ENCODE measurements at places on chromosomes 1 and 21.

DNA sequence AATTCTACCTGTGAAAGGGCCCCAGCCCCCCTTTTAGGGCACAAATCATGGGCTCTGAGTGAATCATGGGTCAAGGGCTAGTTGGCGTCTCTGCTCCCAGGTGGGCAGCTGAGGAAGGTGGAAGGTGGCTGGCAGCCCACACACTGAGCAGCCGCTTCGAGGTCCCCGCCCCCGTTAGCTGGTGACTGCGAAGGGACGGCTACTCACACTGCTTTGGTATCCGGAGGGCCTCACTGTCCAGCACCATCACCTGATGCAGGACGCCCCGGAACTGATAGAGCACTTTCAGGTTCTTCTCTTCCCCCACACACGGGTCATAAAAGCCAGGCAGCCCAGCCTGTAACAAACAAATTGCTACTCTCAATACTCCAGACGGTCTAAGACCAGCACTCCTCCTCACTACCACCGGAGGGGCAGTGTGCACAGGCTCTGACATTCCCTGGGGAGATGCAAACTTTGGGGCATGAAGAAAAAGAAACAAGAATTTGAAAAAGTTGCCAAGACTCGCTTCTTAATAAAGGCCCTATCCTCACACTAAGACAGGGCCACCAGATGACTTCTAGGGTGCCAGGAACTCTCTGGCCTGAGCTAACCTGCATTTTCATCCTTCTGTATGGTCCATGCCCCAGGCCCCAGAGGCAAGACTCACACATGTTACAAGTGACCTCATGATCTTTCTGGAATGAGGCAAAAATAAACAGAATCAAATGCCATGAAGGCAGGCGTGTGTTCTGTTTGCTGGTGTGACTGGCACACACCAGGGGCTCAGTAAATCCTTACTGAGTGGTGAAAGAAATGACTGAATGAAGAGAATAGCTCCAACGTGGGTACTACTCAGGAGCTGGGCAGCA is 11.5 kb downstream of the THAP3 start:
- no peak for DNase-seq

- DNase-seq = no peak
Measured at GRCh38 chr21:27104846-27105431, 138.1 kb upstream of the ADAMTS5 start.

- DNase-seq = no peak
Measured at GRCh38 chr1:209926045-209926444, 12.0 kb upstream of the SYT14 start.

DNA sequence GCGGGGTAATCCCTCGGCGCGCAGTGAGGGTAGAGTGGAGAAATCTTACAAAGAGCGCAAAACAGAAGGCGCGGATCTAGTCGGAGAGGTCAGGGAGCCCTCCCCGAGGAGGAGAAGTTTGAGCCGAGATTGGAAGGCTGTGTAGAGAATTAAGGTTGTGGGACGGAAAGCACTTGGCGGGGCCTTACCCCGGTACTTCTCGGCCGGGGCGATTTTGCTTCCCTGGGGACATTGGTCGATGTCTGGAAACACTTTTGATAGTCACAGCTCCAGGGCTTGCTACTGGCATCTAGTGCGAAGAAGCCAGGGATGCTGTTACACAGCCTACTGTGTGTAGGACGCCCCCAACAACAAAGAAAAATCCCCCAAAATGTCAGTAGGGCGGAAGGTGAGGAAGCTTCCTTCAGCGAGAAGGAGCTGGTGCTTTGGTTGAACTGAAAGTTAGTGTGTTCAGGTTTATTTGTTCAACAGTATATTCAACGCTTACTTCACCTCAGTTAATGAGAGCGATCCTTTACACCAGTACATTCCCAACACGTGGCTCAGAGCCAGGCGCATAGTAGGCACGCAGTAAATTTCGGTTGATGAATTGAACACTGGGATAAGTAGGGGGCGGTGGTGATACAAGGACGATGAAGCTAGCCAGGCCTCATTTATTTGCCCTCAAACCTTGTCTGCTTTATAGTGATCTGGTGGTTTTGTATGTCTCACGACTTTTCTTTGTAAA is 807 bp downstream of the CEP85 start:
- no peak for DNase-seq

- DNase-seq = no peak
Measured at GRCh38 chr1:194277927-194278326, 1091.5 kb upstream of the B3GALT2 start.

DNA sequence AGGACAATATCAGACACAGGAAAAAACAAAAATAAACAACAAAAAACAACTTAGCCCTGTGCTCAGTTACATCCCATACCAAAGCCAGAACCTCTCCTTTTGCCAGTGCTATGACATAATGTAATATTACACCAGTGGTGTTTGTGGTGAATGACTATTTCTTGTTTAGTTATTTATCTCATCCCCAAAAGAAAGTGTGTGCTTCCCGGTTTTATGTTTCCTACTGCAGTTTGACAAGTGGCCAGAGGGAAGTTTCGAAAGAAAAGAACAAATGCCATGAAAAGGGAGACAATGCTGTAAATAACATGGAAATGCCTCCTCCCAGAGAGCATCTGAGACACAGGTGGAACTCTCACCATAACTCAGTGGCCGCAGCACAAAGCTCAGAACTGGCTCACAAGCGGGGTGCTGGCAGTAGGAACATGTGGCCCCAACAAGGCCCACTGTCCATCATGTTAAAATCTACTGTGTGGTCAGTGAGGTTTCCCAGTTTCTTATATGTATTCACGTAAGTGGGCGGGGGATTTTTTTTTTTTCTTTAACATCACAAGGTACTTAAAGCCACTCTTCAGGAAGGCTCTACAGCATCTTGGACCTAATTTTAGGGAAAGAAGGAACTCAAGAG is 158.2 kb downstream of the BARHL2 start:
- no peak for DNase-seq

DNA sequence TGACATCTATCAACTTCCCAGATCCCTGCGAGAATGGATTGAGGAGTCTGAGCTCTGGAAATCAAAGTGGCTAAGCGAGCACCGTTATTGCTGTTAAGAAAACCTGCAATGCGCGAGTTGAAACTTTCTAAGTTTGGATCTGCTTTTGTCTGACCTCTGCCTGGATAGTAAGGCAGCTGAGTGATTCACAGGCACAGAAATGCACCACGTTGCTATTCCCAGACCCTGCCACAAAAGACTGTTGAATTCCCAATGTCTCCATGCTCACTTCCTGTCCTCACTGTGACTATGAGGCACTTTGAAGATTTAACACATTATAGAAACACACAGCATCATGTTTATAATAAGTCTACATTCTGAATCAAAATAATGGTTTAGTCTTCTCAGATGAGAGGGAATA is 27.1 kb upstream of the CNIH3 start:
- DNase-seq = no peak

DNA sequence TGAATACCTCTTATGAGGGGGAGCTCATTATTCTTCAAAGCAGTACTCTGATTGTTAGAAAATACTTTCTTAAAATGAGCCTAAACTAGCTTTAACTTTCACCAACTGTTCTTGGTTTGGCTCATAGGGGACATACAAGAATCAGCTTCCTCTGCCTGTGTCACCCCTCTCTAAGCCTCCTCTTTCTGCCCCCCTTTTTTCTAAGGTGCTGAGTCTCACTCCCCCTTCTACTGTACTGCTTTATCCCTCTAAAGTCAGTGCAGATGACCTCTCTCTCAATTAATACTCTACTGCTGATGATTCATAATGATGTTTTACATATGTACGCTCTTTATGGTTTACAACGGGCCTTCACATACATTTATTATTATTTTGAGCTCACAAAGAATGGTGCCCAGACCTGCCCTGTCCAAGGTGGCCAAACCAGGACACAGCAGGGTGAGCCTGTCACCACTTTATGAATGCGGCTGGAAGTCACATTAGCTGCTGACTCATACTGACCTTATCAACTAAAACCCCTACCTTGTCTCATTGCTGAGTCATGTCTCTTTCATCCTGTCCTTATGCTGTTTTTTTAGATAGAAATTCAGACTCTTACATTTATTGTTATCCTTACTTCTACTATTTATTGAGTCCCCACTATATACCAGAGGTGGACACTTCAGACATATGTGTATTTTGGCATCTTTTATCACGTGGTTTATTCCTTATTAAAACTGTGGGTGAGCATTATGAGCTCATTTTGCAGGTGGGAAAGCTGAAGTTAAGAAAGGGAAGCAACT is 126.9 kb downstream of the RNF220 start:
- DNase-seq = no peak

DNA sequence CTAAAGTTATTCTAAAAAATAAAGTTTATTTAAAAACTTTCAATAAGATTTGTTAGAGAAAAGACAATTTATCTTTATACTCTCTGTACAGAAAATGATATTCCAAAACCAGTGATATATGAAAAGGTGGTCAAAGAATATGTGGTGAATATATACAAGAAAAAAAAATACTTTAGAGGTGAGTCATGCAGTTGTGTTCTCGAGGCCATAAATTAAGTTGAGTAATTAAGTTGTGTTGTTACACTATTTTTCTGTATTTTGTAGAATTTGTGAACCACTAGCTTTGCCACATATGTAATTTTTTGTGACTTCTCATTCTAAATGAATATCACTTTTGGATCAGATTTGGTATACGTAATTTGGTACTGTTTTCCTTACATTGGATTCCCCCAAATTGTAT is 23.6 kb upstream of the DUSP10 start:
- no peak for DNase-seq

DNA sequence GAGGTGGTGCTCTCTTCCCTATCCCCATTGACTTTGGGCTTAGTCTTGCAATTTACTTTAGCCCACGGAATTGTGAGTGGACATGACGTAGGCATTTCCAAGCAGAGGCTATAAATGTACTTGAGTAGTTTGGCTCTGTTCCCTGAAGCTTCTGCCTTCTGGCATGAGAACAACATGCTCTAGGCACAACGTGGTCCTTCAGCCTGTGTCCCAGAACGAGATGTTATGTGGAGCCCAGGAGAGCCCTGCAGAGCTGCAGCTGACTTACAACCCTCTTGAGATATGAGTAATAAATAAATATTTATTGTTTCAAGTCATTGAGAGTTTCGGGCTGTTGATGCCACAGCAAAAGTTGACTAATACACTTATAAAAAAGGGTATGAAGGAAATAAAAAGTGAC is 105.2 kb upstream of the HMGB4 start:
- no peak for DNase-seq

- DNase-seq = no peak
Measured at GRCh38 chr1:25608488-25609178, 8.0 kb upstream of the MAN1C1 start.

DNA sequence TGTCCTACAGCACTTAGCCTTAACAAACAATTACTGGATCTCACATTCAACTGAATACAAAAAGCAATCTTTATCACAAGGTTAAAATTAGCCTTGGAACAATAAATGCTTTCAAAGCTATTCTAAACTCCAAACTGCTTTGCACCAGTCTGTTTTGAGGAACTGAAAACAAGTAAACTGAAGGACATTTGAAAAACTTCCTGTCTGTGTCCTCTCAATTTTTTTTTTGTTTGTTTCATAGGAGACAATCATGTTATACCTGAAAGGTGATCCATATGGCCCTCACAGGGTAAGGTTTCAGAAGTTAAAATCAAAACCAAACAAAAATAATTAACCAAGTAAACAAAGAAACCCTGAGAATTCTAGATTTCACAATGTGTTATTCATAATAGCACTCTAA is 459.1 kb downstream of the DPYD start:
- no peak for DNase-seq

- no peak for DNase-seq
Measured at GRCh38 chr1:198845271-198845670, 206.4 kb downstream of the PTPRC start.

GRCh38 chr1:20178634-20179370 is 7.1 kb upstream of the UBXN10 start:
- DNase-seq = no peak

GRCh38 chr1:46991083-46991923 is 32.2 kb upstream of the CYP4X1 start:
- no peak for DNase-seq

DNA sequence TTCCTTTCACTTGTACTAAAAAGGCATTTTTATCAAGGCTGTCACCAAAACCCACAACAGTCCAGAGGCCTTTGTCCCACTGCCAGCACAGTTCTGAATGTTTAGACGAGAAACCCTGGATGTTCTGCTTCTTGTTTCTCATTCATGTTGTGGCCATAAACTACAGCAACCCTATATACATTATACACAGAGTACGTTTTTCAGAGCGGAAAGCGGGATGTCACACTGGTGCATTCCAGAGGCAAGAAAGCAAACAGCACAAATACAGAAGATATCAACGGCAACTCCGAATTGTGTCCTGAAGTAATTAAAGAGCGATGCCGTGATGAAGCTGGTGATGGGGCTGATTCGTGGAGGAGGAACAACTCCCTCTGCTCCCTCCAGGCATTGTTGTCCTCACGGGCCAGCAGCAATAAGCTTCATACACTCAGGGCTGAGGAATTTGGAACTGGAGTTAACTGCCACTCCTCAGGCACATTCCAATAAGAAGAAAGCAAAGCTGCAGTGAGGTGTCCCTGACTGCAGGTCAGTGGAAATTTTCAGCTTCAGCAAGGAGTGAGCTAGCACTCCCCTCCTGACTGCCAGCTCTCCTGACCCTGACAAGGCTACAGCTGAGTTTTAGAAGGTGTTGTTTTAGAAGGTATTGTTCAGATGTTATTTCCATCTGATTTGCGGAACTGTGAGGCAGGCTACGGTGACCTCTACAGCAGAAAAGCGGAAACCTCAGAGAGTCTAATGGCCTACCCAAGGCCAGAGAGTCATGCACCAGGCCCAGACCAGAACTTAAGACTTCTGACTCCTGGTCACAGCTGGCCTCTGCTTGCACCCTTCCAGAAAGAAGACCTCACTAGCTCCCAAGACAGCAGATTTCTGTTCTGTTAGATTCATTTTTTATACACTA is 149.0 kb downstream of the TGFBR3 start:
- no peak for DNase-seq

GRCh38 chr21:36257657-36258056 is 62.3 kb upstream of the MORC3 start:
- no peak for DNase-seq

GRCh38 chr1:27940870-27941560 is 6.2 kb downstream of the SMPDL3B start:
- no peak for DNase-seq

DNA sequence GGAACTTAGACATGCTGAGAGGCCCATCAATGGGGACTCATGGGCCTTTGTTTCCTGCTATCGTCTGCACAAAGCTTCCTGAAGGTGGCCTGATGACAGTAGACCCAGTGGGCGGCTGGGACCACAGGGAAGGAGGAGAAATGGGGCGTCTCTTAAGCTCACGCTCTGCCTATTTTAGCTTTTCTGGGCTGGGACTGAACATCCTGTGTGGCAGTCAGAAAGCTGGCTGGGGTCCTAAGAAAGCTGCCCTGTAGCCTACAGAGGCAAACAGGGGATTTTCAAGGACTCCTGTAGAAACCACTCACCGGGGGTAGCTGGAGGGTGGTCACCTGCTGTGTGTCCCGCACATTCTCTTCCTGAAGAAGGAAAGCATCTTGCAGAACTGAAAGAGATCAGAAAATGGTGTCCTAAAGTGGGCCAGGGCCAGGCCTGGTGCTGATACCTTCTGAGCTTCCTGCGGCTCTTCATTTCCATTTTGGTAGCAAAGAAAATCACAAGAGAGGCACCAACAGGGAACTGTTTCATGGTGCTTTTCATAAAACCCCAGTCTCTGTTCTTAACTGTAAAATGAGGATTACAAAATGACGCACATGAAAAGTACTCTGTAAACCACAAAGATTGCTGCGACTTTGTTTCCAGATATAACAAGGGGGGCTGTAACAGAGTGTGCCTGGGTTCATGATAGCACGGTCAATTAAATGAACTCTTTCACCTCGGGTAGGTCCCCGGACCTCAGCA is 8.6 kb downstream of the ZNF496 start:
- no peak for DNase-seq

Data from esophagus squamous epithelium (tissue), 5 donors.